Osteoblast (primary cell): ENCODE measurements at places on chromosomes 3 and 15. TPM values are rescaled to one million over a fixed set of nuclear protein-coding genes. Genes with fewer than 3 reads are reported as not detected.

DNA sequence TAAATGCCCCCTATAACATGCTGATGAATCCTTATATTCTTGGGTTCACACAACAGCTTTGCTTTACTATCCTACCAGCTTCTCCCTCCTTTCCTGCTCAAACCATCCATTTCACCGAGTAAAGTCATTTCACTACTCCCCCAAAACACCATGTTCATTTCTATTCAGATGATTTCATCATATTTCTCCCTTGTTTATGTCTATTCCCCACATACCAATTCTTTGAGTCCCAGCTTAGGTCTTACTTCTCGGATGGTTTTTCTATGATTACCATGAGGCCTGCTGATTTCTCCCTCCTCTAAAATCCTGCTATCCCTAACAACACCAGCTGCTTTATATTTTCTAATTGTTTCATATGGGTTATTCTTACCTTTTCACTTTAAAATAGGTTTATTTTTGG lies 231.4 kb downstream of the TIGIT start:
- no peak overlapping the region for H3K4me3 ChIP-seq
- H3K27me3 ChIP-seq: no peaks in the 10 kb centered on the region
- no peak overlapping the region for H3K27ac ChIP-seq
- DNase-seq: no peak

DNA sequence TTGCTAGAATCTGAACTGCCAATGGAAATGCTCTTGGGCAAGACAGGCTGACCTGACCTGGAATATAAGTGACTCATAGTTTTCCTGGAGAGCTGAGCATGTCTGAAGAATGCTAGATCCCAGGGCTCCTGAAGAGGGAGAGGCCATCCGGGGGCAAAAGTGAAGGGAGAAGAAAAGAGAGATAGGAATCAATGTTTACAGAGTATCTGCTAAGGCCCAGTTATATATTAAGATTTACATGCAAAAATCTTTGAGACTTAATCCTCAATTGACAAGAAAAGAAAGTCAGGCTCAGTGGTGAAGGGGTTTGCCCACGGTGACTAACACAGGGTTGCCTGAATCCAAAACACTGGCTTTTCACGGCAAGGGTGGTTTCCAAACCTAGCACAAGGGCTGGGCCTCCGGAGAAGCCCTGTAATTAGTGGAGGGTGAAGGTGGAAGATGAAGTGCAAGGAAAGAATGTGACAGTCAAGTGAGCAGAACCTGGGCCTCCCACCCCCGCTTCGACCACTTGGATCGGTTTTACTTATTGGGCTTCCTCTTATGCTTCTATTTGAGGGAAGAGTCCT lies 91.7 kb upstream of the FGF12 start:
- DNase-seq: peak; percentile 78
- H3K27ac ChIP-seq: peak overlapping the region; percentile 42
- no peaks in the 10 kb centered on the region for H3K36me3 ChIP-seq
- no peaks in the 10 kb centered on the region for H3K27me3 ChIP-seq
- H3K4me3 ChIP-seq: no peak overlapping the region

- H3K27me3 ChIP-seq: no peaks in the 10 kb centered on the region
- no peak for DNase-seq
- no peaks in the 10 kb centered on the region for H3K4me1 ChIP-seq
- H3K27ac ChIP-seq: no peak overlapping the region
Measured at GRCh38 chr3:27900316-27900715, 178.2 kb upstream of the EOMES start.

DNA sequence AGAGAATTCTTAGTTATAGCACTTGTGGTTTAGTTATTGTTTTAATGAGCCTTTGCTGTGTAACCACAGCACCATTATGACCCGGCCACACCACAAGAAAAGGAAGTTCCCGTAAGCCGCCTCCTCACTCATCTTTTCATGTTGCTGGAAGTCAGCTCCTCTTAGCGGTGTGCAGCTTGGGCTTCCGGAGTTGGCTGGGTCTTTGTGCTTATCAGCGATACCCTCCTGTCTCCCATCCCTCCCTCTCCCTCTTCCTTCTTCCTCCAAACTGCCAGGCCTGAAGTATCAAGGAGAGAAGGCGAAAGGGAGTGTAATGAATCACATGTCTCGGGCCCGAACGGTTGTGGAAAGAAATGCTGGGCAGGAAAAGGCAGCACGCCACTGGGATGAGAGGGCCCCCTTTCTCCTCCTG lies 353.5 kb downstream of the MCTP2 start:
- H3K36me3 ChIP-seq: no peaks in the 10 kb centered on the region
- no peaks in the 10 kb centered on the region for H3K4me1 ChIP-seq

DNA sequence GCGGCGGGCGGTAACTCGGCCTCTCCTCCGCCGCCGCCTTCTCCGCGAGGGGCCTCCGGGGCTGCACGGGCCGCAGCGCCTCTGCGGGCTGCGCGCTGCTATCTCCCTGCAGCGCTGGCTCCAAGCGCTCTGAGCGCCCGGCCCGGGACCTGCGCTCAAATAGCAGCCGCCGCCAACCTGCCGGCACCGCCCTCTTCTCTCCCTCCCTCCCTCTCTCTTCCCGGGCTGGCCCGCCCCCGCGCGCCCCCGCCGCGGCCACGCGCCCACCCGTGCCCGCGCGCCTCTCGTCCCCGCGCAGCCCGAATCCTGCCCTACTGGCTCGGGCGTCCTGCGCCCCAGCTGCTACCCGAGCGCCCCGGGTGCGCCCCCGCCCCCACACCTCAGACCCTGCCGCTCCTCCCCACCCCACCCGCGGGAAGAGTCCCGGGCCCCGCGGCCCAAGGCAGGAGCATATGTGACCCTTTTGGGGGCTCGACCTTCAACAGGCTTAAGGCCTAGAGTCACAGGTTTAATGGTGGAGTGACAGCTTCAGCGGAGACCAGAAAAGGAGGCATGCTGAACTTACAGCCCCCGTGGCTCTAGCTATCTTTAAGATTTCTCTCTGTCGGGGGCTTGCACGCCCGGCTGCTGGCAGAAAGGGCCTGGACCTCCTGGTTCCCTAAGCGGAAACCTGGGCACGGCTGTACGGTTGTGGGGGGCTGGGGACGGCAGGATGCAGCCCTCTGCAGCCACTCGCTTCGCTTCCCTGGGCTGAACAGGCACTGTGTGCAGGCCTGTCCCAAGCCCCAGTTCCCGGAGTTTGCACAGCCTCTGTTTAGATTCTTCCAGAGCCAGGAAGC lies at the start of gene CACNA2D2:
Gene CACNA2D2 (minus strand): TSS at position 131 of the 839 bp plus-strand sequence. CDS start 211 bp downstream, outside the sequence.
- no peaks in the 10 kb centered on the region for H3K4me1 ChIP-seq
- peaks cover 38% of the 10 kb centered on the region for H3K27me3 ChIP-seq
- H3K36me3 ChIP-seq: no peaks in the 10 kb centered on the region

- H3K4me3 ChIP-seq: no peak overlapping the region
- no peaks in the 10 kb centered on the region for H3K36me3 ChIP-seq
- H3K27ac ChIP-seq: no peak overlapping the region
Measured at GRCh38 chr3:143843587-143843986, 4.7 kb downstream of the SLC9A9 start.

- H3K4me1 ChIP-seq: peaks cover 22% of the 10 kb centered on the region
- peak; percentile 73 for DNase-seq
- H3K36me3 ChIP-seq: no peaks in the 10 kb centered on the region
- peak overlapping the region; percentile 29 for H3K27ac ChIP-seq
- no peak overlapping the region for H3K4me3 ChIP-seq
- no peaks in the 10 kb centered on the region for H3K27me3 ChIP-seq
Measured at GRCh38 chr3:32492684-32493436, 9.8 kb downstream of the CMTM6 start.

DNA sequence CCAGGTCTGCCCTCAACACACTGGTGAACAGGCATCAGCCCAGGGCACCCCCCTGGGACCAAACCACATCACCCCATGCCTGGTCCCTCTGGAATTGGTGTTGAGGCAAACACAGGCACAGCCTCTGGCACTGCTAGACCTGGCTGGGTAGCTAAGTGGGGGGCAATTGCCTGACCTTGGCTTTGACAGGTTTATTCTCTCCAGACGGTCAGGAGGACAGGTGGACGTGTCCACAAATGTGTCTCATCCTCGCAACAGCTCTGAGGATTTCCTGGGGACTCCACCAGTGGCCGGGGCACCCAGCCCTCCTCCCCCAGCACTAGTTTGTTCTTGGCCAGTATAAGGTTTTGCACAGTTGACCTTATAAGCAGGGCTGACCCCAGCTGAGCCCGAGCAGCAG lies 31.3 kb downstream of the TKT start:
- peaks cover 75% of the 10 kb centered on the region for H3K36me3 ChIP-seq
- peak; percentile 44 for DNase-seq
- no peak overlapping the region for H3K4me3 ChIP-seq
- no peak overlapping the region for H3K27ac ChIP-seq

MBNL1 gene
- 483 and 545 TPM in 2 replicates for total RNA-seq

NANOGP8 gene
- under 0.01 and 1.2 TPM in 2 replicates for total RNA-seq

STARD9 gene
- total RNA-seq: 9.4 and 13.0 TPM in 2 replicates

ADGRG7 gene
- total RNA-seq: not detected in 2 replicates

TUSC7 gene
- total RNA-seq: not detected in 2 replicates
